NCI-H526 (cell line): ENCODE measurements at places on chromosomes 7 and 10.

DNA sequence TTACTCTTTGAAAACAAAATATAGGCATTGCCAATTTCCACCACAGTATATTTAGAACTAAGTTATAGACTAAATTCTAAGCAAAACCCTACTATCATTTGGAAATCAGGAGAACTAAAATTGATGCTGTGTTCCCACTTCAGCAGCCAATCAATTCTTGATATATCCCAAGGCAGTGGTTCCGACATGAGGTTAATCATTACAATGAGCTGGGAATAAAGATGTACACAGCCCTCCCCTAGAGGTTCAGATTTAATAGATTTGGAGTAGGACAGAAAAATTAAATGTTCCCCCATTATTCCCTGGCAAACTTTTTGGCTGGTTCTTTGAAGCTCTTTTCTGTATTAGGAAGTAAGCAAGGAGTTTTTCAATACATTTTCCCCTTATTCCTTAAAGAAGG, 15.1 kb downstream of the ZNF800 start:
- DNase-seq, result no peak

DNA sequence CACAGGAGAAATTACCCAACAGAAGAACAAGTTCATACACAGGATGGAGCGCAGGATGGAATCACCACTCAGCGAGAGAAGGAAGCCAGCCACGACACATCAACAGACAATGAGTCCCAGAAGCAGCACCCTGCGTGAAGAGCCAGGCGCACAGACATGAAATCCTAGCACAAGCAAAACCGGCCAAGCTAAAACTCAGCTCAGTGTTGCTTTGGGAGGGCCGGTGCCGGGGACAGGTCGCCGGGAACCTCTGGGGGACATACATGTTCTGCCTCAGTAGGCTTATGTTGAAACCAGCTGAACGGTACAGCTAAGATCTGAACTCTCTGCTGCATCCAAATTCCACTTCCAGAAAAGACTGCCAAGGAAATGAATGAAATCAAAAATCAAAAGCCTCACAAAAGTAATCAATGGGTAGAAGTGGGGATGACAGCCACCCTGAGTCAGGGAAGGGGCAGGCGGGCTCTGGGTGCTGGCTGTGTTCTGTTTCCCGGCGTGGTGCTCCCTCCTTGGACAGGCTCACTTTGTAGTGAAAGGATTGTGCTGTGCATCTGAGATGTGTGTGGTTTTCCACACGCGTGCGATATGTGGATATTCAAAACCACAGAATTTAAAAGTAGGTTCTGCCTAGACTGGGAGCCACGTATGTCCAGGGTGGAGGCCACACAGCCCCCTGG, 114.7 kb downstream of the PDGFA start:
- no peak for DNase-seq

GRCh38 chr7:47956220-47956619, 8.0 kb upstream of the PKD1L1 start:
- no peak for DNase-seq

DNA sequence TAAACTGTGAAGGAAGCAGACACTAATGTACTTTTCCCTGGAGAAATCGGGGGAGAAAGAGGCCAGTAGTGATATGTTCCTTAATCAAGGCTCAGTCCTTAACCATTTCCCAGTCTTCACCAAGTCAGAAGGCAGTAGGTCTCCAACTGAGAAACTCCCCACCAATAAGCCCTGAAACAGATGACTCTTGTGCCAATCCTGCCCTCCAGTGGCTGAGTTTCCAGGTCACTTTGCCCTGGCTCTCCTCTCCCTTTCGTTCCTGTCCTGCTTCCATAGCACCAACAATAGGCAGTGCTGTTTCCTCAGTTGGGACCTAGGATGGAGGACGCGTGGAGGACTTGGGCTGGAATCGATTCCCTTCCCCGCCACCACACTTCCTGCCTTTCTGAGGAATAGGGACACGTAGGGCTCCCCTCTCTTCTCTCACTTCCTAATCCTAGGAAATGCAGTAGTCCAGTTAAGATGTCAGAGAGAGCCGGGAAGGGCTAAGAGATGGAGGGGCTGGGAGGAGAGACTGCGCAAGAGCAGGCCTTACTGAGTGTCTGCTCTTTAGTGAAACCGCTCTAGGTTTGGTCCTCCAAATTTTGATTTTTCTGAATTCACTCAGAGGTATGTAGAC, 23.4 kb downstream of the ATOH7 start:
- DNase-seq, result peak; percentile 76

GRCh38 chr7:18018296-18019215, 9.1 kb downstream of the PRPS1L1 start:
- no peak for DNase-seq

DNA sequence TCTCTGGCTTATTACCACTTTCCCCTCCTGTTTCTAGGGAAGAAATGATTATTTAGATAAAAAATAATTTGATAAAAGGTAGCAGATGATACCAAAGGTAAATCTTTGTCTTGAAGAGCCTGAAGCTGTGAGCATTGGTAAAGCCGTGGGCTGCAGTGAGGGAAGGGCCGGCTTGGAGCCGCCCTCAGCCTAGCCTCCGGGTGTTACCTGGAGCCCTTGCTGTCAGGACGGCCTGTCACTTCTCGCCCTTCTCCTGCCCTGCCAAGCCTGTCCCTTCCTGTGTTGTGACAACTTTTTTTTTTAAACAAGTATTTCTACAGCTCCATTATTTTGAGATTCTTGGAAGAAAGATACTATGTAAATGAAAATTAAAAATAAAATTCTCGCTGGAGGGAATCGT, 7.0 kb downstream of the CUX1 start:
- DNase-seq, result no peak

DNA sequence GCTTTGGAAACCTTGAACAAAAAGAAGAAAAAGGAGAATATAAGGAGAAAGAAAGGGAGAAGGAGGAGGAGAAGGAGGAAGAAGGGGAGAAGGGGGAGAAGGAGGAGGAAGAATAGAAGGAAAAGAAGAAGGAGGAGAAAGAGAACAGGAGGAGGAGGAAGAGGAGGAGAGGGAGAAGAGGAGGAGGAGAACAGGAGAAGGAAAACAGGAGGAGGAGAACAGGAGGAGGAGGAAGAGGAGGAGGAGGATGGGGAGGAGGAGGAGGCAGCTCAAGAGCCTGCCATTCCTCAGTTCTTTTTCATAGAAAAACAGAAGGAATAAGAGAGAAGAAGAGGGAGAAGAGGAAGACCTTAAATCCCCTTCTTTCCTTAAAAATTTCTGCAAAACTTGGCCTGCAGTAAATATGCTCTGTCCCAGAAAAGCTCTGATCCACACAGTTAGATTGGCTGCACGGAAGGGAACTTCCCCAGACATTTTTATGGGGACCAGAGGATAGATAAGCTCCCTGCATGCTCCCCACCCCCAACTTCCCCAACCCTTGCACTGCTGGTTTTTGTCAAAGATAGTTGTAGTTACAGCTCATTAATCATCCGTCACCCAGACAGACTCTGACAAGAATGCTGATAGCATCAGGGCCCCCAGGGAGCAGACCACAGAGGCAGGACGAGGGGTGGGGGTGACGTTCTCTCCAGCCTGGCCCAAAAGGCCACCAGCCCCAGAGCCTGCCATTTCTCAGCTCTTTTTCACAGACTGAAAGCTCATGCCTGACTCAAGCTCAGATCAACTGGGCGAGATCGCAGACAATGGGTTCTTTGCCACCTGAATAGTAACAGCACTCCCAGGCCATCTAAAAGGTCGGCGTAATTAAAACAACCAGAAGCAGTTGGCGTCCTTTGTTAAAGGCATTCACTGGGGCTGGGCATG, 34.5 kb upstream of the LYZL1 start:
- DNase-seq, result no peak
